ENCODE measurements at places on chromosomes 1 and 21. TPM values are rescaled to one million over a fixed set of nuclear protein-coding genes. Genes with fewer than 3 reads are reported as not detected.

AMY1B gene
- not detected for total RNA-seq

OR2L13 gene
- not detected for total RNA-seq

DNA sequence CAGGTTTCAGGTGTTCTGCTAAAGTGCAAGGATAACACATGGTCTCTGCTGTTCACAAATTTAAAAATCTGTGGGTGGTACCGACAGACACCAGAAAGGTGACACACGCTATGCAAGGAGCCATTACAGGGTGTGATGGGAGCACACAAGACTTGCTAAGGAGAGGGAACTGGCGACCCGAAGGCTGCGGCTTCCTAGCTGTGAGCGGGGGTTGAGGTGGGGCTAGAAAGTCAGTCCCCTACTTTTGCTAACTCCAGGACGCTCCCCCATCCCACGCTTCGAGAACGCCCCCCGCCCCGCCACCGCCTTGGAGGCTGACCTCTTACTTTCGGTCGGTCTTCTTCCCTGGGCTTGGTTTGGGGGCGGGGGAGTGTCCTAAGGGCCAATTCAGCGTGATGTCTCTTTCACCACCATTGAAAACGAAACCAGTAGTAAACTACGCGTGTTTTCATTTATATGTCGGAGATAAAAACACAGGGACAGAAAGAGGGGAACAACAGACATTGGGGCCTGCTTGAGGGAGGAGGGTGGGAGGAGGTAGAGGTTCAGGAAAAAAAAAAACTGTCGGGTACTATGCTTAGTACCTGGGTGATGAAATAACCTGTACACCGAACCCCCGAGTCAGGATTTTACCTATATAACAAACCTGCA, 1.1 kb downstream of the CKS1B start:
- peak; percentile 64 for DNase-seq

GBP1 gene
- 35.7 TPM for total RNA-seq

Data from fibroblast of lung (primary cell).